ENCODE measurements at places on chromosomes 7 and 10. TPM values are rescaled to one million over a fixed set of nuclear protein-coding genes. Genes with fewer than 3 reads are reported as not detected.

The BICC1 gene
- total RNA-seq: not detected

The NKX2-3 gene
- not detected for total RNA-seq

DNA sequence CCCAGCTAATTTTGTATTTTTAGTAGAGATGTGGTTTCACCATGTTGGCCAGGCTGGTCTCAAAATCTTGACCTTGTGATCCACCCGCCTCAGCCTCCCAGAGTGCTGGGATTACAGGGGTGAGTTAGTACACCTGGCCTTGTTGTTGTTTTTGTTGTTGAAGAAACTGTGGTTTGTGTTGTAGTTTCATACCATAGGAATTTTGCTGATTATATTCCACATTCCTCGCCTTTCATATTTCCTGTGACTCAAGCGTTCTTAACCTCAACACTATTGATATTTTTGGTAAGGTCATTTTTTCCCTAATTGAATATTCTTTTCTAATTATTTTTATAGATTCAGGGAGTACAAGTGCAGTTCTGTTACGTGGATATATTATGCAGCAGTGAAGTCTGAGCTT lies 16.7 kb downstream of the LIPF start:
- no peak overlapping the region for H3K27ac ChIP-seq
- no peaks in the 10 kb centered on the region for H3K36me3 ChIP-seq
- H3K4me1 ChIP-seq: no peaks in the 10 kb centered on the region
- DNase-seq: no peak

DNA sequence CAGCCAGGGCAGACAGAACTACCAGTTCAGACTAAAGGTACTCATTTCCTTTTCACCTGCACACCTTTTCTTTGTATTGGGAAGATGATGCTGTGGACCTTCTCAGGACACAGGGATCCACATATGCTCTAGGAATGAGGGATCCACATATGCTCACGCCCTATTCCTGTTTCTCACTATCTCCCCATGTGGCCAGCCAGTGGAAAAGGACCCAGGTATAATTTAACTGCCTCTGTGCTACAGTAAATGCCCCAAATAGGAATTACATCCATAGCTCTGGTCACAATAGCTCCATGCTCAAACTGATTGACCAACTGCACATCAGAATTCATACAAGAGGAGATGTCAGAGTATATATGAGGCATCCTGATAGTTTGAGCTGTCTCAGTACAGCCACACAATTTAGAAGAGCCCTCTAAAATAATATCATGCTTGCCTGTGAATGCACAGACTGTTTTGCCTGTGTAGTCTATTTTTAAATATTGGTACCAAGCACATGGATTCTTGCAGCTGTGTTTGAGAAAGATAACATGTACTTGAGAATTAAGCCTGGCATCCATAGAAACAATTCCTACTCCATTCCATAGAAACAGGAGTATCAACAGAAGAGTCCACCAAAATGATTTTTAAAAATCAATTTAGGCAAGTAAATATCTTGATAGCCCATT lies 43.7 kb downstream of the CTTNBP2 start:
- no peaks in the 10 kb centered on the region for H3K27me3 ChIP-seq
- H3K4me1 ChIP-seq: no peaks in the 10 kb centered on the region
- no peak overlapping the region for H3K27ac ChIP-seq
- no peaks in the 10 kb centered on the region for H3K36me3 ChIP-seq
- no peak for DNase-seq
- H3K4me3 ChIP-seq: no peak overlapping the region

DNA sequence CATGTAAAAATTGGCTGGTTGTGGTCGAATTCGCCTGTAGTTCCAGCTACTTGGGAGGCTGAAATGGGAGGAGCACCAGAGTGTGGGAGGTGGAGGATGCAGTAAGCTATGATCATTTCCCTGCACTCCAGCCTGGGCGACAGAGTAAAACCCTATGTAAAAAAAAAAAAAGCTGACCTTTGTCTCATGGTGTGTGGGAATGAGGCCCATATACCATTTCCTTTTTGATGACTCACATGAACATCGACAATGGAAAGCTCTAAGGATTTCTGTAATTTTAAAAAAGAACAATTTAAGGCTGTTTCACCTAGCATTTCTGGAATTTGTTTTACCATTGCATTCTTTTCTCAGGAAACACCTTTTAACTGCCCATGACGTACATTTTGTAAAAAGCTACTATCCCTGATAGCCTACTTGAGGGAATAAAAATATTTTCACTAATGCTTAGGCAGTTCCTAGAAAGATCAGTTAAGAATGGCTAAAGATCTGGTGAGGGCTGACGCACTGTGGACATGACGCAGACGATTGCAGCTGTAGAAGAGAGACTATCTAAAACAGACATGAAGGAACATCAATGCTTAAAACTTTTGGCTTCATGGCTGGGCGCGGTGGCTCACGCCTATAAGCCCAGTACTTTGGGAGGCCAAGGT lies 400.6 kb upstream of the IGFBP3 start:
- DNase-seq: no peak
- H3K27ac ChIP-seq: no peak overlapping the region
- no peaks in the 10 kb centered on the region for H3K36me3 ChIP-seq
- no peaks in the 10 kb centered on the region for H3K4me1 ChIP-seq

DNA sequence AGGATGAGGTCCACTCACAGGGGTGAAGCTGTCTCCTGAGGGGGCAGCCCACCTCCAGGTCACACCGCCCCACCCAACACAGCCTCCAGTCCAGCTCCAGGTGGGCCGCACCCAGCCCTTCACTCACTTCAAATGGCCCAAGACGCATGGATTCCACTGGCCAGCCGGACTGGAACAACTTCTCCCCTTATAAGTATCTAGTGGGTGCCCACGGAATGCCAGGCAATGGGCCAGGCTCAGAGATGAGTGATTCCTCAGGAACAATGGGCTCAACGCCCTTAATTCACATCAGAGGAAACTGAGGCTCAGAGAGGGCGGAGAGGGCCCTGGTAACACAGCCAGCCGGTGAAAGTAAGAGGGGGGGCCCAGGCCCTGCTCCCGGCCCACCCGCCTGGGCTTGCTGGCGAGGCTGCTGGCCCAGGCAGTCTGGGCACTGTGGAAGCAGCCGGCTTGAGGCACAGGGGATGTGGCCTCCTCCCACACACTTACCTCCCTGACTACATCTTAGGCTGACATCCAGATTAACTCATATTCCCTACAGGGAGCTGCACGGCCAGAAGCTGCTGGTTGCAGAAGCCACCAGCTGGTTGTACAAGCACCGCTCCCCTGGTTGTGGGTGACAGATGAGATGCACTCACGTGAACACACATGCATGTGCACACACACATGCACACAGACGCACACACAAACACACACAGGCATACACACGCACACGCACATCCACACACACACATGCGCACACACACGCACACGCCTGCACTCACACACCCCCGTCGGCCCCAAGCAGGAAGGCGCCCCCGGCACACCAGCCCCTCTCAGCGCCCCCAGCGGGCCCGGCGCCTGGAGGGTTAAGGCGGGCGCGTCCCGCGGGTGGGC lies 1.0 kb upstream of the FAM20C start:
- H3K4me3 ChIP-seq: peak overlapping the region; percentile 12
- H3K27ac ChIP-seq: no peak overlapping the region
- no peaks in the 10 kb centered on the region for H3K36me3 ChIP-seq
- no peaks in the 10 kb centered on the region for H3K27me3 ChIP-seq
- DNase-seq: peak; percentile 17

DNA sequence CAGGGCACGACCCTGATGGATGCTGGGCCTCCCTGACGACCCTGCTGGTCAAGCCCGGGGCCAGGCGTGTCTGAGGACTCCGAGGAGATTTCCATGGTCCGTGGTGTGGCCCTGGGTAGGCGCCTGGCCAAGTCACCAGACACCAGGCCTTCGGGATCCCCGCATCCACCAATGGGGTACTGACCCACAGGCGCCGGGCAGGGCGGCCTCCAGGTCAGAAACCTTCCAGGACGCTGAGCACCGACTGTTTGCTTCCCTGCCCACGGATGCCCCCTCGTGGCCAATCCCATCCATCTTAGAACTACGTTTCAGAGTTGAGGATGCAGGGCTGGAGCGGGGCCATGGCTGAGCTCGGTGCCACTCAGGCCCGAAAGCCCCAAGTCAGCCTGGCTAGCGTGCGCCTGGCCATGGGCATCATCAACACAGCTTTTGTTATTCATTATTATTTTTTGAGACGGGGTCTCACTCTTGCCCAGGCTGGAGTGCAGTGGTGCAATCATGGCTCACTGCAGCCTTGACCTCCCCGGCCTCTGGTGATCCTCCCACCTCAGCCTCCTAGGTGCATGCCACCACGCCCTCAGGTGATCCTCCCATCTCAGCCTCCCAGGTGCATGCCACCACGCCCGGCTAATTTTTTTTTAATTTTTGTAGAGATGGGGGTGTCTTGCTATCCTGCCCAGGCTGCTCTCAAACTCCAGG lies 7.1 kb upstream of the AMZ1 start:
- no peaks in the 10 kb centered on the region for H3K4me1 ChIP-seq
- no peaks in the 10 kb centered on the region for H3K27me3 ChIP-seq
- peak; percentile 74 for DNase-seq
- no peak overlapping the region for H3K4me3 ChIP-seq
- no peaks in the 10 kb centered on the region for H3K36me3 ChIP-seq

DNA sequence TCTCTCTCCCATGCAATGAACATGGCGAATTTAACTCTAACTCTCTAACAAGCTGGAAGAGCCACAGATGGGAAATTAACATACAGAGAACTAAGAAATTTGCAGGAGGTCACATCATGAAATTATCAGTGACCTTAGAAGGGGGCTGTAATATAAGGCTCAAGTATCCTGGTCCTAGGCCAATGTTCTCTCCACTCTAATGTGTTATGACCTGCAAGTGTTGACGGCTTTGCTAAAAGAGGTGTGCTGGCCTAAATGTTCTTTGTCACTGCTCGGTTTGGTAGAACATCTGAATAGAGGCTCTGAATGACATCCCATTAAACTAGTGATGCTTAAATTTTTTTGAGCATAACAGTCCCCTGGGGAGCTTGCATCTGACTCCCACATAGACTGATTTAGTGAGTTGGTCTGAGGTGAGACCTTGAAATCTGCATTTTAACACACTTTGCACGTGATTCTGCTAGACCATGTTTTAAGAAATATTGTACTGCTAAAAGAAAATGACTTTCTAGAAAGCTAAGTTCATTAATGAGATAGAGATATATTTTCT lies 129.3 kb downstream of the GFRA1 start:
- no peaks in the 10 kb centered on the region for H3K27me3 ChIP-seq
- no peak overlapping the region for H3K4me3 ChIP-seq
- no peaks in the 10 kb centered on the region for H3K36me3 ChIP-seq

- no peak overlapping the region for H3K4me3 ChIP-seq
- DNase-seq: no peak
- no peaks in the 10 kb centered on the region for H3K4me1 ChIP-seq
- H3K27ac ChIP-seq: no peak overlapping the region
- H3K27me3 ChIP-seq: no peaks in the 10 kb centered on the region
Measured at GRCh38 chr7:8213381-8213780, 48.6 kb downstream of the ICA1 start.

DNA sequence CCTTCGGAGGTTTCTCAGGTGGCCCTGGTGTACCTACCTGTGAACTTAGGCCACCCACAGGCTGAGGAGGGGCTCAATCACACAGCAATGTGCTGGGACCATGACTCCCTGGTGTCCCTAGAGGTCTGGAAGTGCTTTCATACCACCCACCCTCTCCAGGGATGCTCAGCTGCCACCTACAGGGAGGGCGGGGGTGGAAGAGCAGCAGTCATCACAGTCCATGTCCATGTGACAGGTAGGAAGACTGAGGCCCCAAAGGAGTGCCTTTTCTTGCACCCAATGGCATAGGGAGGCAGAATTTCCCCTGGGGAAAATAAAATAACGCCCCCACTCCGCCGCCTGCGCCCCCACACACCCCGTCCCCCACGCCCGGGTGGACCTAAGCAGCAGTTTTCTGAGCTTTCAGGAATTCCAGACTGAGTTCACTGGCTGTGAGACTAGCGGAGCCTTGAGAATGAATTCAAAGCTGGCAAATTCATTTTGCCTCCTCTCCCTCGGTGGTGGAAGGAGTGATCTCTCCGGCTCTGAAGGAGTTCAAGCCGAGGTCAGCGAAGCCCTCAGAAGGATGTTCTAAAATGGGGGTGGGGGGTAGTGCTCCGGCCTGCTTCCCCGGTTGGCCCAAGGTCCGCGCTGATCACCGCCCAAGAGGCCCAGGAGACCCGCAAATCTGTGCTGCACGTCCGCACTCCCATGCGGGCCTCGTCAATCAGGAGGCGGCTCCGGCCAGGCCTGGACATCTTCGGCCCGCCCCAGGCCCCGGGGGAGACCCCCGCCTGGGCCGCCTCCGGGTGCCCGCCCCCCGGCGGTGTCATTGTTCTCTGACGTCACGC lies 2.1 kb upstream of the ZMIZ1 start:
- H3K27ac ChIP-seq: no peak overlapping the region
- H3K36me3 ChIP-seq: no peaks in the 10 kb centered on the region
- H3K4me1 ChIP-seq: peaks cover 17% of the 10 kb centered on the region
